ENCODE measurements at places on chromosomes 2 and 18.

DNA sequence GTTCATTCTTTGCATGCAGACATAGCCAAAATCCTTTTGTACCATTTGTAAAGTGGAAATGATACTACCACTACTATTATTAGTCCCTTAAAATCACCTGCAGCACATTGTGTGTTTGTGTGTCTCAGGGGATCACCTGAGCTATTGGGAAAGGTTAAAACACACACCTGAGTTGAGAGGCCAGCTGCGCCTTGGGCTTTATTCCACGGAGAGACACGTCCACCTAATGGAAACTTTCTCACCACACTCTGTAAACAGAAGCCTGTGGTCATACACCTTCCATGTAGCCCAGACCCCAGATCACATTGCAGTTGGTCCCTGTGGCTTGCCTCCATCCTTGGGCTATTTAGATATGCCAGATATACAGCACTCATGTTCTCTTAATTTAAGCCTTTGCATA is 81.8 kb upstream of the SH3BP4 start:
- DNase-seq = no peak

- no peak for DNase-seq
These were observed 40.9 kb upstream of the ALKAL2 start for GRCh38 chr2:328761-329160.

GRCh38 chr2:118846953-118847761 is at the start of gene EN1:
Gene EN1, minus strand, starts transcription at chr2:118847648. Its CDS starts 481 bp downstream, at chr2:118847167.
- no peak for DNase-seq

DNA sequence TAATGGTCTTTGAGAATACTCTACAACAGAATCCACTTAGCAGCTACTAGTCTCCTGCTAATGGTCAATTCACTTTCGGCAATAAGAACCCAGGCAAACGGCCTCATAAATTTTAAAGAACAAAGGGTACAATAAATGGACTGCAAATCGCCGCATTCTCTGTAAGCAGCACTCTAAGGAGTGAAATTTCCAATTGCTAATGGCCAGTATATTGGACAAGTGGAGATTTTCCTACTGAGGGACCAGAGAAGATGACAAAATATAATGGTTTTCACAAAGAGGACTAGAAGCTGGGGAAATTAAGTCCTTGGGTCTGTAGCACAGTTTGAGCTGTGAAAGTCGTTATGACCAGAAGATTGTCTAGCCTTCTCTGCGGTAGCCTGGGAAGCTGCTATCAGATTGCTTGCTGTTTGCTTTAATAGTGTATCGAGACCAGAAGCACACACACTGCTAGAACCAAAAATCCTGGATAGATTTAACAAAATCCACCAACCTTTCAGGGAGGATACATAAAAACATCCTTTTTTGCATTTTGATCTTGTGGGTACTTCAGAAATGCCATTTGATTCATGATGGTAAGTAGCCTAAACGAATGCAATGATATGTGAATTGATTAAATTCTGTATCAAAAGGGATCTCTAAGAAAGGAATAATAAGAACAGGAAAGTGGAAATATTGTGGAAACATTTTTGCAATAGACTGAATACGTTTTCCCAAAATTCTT is 53.6 kb upstream of the ATP8B1 start:
- no peak for DNase-seq

DNA sequence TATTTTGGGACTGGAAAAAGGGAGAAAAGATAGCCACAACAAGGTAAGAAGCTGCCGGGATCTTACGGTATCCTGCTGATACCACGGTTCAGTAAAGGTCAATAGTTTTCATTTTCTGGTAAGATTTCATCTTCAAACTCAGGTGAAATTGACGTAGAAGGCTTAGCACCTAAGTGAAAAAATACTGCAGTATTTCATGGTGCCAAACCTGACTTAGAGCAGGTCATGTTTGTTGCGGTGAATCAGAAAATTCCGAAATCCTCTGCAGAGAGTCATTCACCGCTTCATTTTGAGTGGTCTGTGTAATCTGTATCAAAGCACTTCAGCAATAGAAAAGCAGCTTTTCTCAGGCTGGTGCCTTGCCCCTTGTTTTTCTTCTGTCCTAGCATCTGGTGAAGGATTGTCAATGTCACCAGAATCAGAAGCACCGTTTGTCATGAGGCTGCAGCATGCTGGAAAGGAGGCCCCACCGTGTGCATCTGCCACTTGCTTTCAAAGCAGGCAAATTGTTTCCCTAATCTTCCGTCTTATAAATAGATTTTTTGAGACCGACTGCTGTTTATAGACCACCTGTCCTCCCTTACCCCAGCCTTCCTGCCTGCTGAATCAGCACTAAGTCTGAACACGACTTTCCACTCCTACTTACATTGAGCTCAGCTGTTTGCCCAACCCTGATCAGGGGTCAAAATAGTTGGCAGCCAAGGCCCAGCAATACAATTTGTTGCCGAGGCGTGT is 156.3 kb downstream of the EML6 start:
- DNase-seq = no peak

DNA sequence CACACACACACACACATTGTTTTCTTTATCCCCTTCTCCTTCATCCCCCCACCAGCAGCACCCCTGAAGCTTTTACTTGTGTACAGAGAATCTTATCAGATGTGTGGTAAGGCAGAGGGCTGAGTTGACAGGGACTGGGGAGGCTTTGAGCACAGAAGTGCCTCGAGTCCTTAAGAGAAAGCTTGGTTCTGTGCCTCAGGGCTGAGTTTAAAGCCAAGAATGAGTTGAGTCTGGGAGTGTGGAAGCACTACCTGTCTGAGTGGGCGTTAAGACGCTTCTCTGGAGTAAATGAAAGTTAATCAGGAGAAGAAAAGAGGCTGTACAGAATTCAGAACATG is 2.7 kb downstream of the ID2 start:
- DNase-seq = no peak

DNA sequence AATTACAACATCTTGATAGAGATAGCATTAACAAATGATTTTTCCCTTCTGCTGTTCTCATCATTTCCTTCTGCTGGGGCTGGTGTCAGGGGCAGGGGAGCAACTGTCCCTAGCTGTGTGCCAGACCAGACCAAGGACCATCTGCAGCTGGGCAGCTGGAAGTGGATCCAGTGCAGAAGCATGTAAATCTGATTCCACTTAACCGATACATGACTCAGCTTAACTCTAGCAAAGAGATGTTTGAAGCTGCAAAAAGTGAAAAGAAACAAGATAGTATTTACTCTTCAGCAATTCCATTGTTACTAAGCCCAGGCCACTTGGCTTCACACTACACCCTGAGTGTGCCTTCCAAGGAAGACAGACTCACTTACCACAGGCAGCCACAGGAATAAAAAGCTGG is 151.1 kb downstream of the GALNT1 start:
- DNase-seq = no peak

GRCh38 chr18:58143386-58143785 is 99.4 kb downstream of the NEDD4L start:
- DNase-seq = no peak

GRCh38 chr2:74146929-74147726 is 584 bp downstream of the BOLA3 start:
- no peak for DNase-seq
